ENCODE measurements at places on chromosomes 4 and X.

DNA sequence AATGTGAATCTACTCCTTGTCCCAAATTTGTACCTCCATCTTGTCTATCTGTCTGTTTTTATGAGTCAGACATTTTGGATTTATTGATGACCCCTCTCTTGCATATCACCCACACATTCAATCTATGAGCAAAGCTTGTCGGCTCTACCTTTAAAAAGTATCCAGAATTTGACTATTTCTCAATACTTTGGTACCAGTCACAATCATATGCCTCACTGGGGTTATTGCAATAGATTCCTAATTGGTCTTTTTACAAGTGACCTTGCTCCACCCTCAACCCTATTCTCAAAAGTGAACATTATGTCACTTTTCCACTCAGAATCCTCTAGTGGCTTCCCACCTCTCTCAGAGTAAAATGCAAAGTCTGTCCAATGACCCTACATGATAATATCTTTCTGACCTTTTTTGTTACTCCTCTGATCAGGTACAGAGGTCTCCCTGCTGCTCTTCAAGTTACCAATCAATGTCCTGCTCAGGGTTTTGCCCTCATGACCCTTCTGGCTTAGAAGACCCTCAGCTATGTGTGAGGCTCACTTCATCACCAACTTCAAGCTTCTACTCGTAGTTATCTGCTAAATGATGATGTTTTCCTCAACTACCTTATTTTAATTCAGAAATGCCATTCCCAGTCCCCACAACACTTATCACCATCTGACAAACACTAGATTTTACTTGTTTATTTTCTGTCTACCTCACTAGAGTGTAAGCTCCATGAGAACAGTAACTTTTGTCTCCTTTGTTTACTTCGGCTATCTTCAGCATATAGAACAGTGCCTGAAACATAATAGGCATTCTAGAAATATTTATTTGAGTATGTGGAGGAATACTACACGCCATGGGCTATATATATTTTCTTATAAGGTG lies 22.4 kb downstream of the AFP start:
- no peak for DNase-seq

DNA sequence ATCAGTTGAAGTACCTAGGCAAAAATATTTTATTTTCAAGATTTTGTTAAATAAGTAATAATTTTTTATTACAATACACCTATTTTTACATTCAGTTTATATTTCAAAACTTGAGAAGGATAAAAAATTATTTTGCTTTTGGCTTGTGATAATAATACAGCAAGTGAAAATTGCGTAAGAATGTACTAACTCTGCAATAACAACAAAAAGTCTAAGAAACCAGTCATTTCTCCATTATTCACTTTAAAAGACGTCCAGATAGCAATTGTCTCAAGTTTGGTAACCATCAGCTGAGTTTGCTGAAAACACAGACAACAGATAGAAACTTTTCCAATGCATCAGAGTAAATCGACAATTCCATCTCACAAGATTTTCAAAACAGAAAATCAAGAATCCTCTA lies 12.1 kb downstream of the CXCL8 start:
- DNase-seq, result no peak

DNA sequence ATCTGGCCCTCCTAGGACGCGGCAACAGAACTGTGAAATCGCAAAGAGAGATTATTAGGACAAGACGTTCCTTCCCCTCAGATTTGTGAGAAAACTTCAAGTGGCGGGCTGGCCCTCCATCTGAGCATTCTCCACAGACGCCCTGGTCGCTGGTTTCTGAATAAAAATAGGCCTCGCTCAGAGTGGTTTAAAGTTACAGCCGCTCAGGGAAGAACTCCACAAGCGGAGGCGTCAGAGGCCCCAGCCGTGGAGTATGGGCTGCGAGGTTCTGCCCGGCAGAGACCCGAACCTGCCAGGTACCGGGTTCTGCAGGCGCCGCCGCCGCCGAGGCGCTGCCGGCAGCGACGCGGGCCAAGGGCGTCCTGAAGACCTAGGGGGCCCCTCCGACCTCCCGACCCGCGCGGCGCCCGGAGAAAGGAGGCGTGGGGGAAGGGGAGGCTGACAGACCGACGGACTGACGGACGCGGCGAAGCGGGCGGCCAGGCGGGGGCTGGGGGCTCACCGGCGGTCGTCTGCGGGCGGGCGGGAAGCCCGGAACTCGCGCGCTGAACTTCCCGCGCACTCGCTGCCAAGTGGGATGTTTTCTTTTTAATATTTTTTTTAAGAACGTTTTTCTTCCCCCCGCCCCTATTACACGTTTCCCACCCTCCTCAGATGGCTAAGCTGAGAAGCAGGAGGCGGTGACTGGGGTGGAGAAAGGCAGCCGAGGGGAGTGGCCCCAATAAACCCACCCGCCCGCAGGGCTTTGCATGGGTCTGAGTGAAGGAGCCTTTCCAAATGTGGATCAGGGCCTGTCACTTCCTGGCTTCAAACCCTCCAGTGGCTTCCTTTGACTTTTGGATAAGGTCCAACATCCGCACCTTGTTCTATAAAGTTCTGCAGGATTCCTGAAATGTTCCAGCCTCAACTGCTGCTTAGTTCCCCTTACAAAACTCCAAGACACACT lies at the start of gene PABPC4L:
TSS of gene PABPC4L (minus strand) at position 574 of the 946 bp plus-strand sequence. CDS start 770 bp downstream, outside the sequence.
- no peak for DNase-seq

- no peak for DNase-seq
Observed at GRCh38 chr4:126354784-126355183, 1040.0 kb downstream of the FAT4 start.

- no peak for DNase-seq
Observed at GRCh38 chr4:8262637-8263322, 6.8 kb upstream of the HTRA3 start.

- DNase-seq, result no peak
Observed at GRCh38 chr4:78545275-78546246, 6.0 kb upstream of the ANXA3 start.

DNA sequence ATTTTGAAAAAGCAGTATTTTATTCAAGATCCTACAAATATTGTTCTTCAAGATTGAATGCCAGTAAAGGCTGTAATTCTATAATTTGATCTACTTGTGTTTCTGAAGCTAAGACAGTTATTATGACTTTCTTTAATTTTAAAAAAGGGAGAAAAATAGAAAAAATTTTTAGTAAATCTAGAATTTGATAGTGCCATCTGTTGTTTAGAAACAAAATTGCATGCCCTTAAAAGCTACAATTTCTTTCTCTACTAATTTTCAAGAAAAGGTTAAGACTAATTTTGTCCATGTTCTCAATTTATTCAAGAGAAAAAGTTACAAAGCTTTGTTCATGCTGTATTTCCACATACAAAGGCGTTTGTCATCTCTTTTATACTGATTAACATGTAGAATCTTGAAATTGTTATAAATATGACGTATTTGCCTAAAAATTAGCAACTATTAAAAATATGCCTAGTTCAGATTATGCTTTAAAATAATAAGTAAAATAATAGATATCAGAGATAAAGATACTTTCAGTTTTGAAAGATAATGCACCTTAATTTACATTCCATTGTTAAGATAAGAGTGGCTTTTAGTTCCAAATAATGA lies 25.6 kb upstream of the MMRN1 start:
- no peak for DNase-seq

DNA sequence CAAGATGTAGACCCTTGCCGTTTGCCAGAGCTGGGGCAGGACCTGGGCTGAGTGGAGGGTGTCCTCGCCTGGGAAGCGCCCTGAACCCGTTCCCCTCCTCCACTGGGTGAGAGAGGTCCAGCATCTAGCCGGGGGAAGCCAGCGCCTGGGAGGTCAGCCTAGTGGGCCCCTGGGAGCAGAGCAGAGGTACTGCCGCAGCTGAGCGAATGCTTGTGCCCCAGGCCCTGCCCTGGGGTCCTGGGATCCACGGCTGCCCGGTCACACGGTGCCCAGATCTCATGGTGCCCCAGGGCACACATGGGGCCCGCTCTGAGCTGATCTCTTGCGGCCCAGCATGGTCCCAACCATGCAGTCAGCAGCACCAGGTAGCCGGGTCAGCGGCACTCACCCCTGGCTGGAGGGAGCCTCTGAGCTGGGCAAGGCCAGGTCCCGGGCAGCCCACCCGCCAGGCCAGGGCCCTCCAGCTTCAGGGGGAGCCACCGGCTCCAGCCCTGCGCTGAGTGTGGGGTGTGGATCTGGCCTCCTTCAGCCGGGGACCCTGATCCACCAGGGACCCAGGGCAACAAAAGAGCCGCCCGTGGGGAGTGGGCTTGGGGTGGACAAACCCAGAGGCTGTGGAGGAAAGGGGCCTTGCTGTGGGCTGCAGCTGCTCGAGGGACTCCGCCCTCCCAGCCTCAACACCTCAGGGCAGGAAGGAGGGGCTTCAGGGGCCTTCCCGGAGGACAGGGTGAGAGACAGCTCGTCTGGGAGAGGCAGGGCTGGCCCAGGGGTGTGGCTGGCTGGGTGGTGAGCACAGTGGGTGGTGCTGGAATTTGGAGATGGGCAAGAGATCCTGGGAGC lies 4.1 kb upstream of the CPLX1 start:
- DNase-seq, result no peak

GRCh38 chr4:77877771-77878565 lies 15.3 kb downstream of the MRPL1 start:
- DNase-seq, result no peak

DNA sequence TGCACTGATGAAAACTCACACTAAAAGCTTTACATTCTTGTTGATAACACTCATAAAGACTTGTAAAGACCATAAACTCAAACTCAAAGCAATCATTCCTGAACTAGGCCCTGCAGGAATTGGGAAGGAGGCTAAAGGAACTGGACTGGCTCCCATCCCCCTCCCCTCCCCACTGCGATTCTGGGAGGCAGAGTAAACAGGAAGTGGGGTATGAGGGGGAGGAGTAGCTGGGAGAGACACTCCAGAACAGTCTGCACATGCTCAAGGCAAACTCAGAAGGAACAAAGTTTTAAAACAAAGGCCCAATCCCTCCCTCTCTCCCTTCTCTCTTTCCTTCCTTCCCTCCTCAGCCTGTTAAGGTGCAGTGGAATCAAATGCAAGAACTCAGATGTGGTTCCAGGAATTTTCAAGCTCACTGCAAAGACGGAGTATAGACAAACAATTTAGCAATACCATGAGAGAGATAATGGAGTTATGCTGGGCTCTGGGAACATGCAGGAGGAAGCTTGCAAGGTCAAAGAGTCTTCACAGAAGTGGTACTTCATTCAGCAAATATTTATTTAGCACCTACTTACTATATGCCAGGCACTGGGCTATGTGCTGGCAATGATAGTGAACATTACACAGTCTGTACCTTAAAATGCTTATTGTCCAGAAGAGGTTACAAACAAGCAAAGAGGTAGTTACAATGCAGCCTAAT lies 15.9 kb downstream of the MID1IP1 start:
- no peak for DNase-seq

DNA sequence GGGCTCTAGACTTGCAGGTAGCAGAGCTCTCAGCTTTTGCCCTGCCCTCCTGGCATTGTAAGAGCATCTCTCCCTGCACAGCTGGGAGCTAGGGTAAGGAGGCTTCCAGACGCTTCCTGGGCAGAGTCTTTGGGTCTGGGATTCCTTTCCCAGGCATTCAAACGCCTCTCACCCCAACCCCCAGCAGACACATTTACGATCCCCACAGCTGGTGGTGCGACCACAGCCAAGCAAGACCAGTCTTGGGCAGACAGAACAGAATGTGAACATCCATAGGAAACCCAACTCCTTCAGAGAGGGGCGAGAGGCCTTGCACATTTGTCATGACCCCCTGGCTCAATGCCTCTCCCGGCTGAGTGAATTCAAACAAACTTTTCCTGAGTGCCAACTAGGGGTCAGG lies 38.1 kb upstream of the CD99L2 start:
- DNase-seq, result no peak

- no peak for DNase-seq
Observed at GRCh38 chrX:13899607-13900006, 82.7 kb upstream of the GPM6B start.

DNA sequence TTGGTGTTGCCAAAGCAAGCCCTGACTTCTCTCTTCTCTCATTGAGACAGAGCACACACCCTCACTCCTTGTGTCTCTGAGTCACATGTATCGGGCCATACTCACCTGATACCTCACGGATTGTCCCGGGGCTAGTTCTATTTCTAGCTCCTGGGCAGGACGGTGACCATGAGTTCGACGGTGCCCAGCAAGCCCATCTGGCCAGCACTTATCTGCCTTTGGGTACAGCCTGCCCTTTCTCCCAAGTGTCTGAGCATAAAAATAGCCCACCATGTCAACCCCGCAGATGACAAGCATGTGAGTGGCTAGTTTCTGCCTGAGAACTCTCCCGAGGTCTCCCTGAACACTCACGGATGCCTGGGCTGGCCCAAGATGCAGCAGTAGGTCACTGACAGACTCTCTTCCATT lies 158.5 kb downstream of the DHRSX start:
- no peak for DNase-seq

GRCh38 chrX:135436966-135437866 lies 15.5 kb downstream of the SMIM10L2A start:
- no peak for DNase-seq

DNA sequence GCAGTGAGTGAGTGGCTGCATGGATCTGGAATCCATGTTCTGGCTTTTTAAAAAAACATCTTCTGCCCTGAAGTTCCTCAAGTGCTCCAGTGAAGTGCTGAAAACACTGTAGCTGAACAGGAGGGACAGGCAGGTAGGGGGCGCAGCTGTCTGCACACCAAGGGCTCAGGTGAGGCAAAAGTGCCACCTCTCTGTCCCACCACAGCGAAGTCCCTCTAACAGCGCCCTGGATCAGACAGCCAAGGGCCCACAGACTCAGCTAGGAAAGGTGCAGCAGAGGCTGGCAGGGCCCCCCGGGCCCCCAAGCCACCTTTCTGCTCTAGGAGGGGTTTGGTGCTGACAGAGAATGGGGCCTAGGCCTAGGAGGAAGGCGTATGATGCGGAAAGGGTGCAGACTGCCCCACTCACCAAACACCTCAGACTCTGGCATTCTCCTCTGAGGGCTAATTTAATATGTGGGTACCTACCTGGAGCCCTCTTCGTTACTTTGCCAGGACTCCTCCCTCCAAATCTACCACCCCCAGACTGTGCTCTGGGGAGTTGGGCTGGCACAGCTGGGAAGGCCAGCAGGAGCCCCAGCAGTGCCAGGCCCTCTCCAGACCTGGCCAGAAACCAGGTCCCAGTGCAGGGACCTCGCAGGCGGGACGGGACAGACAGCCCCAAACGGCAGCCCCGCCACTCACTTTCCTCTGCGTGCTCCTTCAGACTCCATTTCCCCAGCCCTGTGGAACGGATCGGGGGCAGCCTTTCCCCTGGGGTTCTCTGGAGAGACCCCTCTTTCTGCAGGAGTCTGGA lies 73.7 kb downstream of the ENPP6 start:
- no peak for DNase-seq

- no peak for DNase-seq
Observed at GRCh38 chr4:168490711-168491110, 6.1 kb upstream of the PALLD start.

DNA sequence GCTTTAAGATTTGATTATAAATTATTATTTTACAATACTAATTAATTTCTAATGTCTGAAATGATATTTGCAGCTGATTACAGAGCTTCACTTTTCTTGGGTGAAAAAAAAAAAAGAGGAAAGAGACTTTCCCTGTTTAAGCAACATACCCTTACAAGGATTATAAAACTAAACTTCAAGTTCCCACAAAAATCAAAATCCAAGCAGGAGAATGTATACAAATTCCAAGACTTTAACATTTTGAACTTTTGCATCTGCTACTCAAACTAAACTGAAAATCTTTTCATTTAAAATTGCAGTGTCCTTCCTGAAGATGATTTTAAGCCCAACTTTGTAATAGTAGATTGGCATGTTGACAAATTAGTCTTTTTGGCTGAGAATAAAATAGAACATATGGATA lies 742.4 kb upstream of the INTU start:
- no peak for DNase-seq

Measured in NCI-H187 treated with DMSO at 0.1 percent for 48 hours (cell line).